ENCODE measurements at places on chromosomes 1 and 21.
A peak's percentile ranks its signal among the peaks of the same experiment; 100 is the strongest.

- no peak for DNase-seq
Observed at GRCh38 chr1:117630423-117630998, 24.7 kb downstream of the TENT5C start.

DNA sequence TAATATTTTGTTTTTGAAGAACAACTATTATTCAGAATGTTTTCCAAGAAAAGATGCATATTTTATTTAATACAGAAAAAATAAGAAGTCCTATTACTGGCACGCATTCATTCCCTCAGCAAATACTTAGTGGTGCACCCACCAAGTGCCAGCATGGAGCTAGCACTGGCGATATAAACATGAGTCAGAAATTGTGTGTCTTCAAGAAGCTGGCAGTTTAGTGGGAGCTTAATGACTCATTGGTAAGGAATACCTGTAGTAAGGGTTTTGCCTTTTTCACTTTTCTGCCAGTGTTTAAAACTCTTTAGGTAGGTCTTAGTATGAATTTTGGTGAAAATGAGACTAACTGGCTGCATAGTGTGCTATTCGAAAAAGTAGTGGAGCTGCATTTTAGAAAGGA lies 6.3 kb downstream of the MAGI3 start:
- no peak for DNase-seq

DNA sequence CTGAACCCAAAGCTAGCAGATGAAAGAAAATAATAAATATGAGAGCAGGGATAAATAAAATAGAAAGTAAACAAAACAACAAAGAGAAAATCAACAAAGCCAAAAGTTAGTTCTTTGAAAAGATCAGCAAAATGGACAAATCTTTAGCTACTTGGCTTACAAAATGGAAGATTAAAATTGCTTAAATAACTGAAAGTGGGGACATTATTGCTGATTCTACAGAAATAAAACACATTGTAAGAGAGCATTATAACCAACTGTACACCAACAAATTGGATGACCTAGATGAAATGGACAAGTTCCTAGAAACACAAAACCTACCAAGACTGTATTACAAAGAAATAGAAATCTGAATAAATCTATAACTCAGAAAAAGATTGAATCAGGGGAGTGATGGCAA lies 238.3 kb upstream of the C1orf87 start:
- no peak for DNase-seq

DNA sequence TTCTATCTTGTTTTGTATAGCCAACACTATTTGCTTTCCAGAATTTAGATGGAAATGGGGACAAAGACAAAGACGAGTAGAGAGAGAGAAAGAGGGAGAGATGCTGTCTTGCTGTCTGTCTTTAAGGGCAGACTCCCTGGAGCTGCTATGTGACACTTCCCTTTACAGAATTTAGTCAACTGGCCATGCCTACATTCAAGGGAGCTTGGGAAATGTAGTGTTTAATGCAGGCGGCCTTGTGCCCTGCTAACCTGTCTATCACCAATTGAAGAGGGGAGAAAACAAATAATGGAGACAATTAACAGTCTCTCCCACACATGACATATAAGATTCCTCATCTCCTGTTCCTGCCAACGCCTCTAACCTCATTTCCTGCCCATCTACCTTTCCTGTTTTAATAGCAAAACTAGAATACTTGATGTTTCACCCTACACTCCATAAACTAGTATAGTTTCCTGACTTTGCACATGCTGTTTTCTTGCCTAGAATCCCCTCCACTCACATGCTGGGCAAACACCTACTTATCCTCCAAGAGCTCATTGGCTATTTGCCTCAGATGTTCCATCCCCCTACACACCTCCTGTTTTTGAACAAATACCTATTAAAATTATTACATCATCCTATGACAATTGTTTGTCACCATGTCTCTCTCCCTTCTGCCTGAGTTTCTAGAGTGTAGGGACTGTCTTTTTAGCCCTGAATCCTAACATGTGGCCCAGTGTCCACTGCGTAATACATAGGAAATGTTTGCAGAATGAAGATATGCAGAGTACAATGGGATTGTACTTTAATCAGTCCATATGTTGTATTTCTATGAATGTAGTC lies 117.2 kb downstream of the SLC25A24 start:
- DNase-seq: no peak

GRCh38 chr1:218677026-218677425 lies 331.9 kb downstream of the TGFB2 start:
- DNase-seq: no peak

DNA sequence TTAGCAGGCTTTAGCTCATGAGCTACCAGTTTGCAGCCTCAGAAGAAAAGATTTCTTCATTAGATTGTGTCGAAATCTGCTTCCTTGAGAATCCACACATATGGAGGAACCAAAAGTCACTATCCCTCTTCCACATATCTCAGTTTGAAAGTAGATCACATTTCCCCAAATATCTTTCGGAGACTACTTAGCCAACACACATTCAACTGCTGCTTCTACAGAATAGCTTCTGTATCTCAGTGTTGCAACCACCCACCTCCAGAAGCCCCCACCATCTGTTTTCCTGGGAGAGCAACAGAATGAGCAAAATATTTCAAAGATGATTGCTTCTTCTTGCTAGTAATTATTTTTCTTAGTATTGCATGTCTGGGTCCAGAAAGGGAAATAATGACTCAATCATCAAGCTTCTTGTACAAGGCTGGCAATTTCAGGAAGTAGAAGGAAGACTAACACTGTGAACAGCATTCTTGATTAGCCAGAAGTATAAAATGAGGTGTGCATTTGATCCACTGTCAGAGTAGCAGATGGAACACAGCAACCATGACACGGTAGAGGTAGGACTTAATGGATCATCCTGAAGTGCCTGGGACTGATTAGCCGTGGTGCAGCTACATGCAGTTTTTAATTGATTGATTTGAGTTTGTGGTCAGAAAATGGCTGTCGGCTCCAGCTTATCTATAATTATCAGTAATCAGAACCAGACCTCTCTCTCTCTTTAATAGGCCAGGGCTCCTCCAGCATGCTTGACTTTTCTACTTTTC lies 24.9 kb downstream of the ZC3H11B start:
- no peak for DNase-seq

DNA sequence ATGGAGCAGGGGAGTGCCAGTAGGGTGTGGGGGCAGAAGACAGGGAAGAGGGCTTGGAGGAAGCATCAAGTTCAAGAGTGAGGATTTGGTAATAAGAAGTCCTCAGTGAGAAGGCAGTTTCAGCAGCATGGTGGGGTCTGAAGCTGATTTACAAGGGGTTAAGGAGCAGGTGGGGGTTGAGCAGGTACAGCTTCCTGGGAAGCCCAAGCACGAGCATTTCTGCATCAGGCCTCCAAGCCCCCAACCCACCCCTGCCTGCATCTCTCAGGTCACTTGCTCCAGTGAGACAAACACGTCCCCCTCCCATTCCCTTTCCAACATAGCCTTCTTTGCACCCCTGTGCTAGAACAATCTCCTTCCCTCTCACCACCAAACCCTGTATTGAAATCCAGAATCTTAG lies 574.7 kb downstream of the MATN1 start:
- DNase-seq: no peak

DNA sequence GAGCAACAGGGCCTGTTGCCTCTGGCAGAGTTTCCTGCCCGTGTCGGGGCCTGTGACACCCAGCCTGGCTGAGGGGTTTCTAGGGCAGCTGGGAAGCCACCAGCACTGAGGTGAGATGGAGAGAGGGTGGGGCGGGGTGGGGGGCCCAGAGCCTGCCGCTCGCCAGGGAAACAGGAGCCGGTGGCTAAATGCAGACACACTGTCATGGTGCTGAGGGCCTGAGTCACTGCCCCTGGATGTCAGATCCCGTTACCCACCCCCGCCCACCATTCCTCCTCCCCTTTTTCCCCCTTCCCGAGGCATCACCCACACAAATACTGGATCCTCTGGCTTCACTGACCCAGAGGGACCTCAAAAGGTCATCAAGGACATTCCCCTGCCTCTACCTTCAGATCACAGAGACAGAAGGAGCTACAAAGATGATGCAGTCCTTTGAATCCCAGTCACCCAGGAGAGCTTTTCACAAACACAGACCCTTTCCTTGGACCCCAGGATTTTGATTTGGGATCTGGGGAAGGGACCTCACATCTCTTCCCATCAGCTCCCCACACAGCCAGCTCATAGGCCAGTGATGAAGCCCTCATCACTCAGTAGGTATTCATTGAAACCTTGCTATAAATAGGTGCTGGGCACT lies 1.9 kb upstream of the HSPB7 start:
- no peak for DNase-seq

- no peak for DNase-seq
Observed at GRCh38 chr1:197526736-197527371, 248.4 kb downstream of the DENND1B start.

- DNase-seq: no peak
Observed at GRCh38 chr1:152348447-152348846, 11.4 kb downstream of the FLG2 start.

DNA sequence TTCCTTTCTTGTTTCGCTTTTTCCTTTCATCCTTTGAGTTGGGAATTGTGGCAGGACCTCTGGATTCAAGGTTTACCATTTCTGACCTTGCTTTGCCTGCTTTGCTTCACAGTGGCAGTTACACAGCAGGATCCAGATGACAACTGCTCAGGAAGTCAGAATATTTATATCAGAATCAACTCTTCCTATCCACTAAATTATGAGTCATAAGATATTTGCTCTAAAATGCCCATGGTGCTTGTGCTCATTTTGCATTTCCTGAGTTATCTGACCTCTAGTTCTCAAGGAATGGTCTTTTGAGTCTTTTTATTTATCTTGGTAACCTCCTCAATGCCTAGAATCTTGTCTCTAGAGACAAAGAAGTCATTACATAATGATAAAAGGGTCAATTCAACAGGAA lies 290.8 kb downstream of the LRRC7 start:
- DNase-seq: no peak

GRCh38 chr1:100037656-100037926 lies 67.8 kb downstream of the SLC35A3 start:
- DNase-seq: no peak

DNA sequence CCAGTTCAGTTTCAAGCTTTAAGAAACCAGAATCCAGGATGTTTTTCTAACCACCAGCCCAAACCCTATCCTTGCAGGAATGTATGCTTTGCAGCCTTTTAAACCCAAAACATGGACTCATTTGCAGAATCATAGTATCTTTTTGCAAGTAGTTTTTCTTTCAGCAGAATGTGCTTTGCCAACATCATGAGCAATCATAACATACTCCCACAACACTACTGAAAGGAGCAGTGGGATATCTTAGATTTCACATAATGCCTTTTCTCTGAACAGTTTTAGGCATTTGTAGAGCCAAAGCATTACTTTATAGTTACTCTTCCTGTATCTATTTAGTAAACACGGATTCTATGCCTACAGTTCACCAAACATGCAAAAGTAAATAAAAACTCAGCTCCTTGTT lies 10.0 kb upstream of the SH2D2A start:
- DNase-seq: no peak

- DNase-seq: no peak
Observed at GRCh38 chr1:212753749-212754148, 37.8 kb downstream of the NSL1 start.

- DNase-seq: peak; percentile 63
Observed at GRCh38 chr1:33762109-33762830, 101.6 kb upstream of the HMGB4 start.

DNA sequence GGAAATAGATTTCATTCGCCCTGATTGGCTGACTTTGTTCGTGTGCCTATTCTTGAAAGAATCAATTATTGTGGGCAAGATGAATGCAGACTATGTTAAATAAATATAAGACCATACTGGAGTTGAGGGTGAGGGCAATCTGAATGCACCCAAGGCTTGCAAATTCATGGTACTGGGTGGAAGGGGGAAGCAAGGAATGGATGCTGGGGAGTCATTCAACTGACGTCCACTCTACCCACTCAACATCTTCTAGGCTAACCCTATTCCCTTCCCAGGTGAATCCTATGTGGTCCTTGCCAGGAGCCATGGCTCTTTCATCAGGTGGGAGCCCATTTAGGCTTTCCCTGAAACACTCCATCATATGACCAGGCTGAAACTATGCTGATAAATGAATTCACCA lies 5.7 kb upstream of the CYP4B1 start:
- no peak for DNase-seq

DNA sequence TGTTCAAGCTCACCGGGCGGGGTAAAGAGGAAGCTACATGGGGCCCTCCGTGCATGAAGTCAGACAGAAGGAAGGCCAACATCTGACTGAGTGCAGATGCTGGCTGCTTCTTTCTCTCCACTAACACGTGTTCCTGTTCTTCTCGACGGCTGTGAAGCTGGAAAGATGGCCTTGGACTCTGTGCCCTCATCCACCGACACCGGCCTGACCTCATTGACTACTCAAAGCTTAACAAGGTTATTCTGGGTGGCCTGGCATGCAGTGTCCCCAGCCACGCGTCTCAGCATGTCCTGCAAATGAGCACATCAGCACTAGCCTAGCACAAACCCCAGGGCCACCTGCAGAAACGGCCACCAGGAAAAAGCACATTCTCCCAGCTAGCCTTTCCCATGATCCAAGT lies 41.2 kb downstream of the ACTN2 start:
- DNase-seq: no peak

DNA sequence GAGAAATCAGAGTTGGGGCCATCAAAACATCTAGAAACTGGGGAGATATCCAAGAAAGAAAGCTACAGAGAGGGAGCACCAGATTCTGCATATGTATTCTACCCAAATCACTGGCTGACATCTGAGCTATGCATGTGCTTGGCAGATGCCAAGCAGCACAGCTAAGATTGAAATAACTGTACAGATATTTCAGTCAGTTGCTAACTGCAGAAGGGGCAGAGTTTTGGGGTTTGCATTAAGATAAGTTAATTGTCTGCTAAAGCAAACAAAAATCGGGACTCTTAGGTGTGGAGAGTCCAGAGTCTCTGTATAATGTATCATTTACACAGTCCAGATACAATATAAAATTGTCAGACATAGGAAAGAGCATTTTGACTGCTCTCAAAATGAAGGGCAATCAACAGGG lies 437.1 kb downstream of the PTBP2 start:
- DNase-seq: no peak

- DNase-seq: no peak
Observed at GRCh38 chr1:33036051-33036525, 595 bp downstream of the AK2 start.

DNA sequence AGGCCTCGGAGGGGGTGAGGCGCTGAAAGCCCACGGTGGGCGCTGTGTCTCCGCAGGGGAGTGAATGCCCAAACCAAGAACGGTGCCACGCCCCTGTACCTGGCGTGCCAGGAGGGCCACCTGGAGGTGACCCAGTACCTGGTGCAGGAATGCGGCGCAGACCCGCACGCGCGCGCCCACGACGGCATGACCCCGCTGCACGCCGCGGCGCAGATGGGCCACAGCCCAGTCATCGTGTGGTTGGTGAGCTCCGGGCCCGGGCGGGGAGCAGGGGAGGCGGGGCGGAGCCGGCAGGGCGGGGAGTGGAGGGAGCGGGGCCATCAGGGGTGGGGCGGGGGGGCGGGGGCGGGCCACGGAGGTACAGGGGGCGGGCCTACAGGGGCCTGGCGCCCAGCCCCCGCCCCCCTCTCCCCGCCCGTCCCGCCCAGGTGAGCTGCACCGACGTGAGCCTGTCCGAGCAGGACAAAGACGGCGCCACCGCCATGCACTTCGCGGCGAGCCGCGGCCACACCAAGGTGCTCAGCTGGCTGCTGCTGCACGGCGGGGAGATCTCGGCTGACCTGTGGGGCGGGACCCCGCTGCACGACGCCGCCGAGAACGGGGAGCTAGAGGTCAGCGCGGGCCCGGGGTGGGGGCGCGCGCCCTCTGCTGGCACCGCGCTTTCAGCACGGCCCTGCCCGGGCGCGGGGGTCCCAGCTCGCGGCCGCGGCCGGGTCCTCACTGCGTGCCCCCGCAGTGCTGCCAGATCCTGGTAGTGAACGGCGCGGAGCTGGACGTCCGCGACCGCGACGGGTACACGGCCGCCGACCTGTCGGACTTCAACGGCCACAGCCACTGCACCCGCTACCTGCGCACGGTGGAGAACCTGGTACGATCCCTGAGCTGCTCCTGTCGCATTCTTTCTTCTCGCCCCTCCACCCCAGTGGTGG lies 15.9 kb downstream of the ESPN start:
- no peak for DNase-seq
